ENCODE measurements at places on chromosomes 6 and 20. TPM values are rescaled to one million over a fixed set of nuclear protein-coding genes. Genes with fewer than 3 reads are reported as not detected.

The OR11A1 gene
- total RNA-seq, result not detected

The DDO gene
- 3.8 TPM for total RNA-seq

The SLCO4A1 gene
- total RNA-seq, result 1.6 TPM

The YWHAB gene
- total RNA-seq, result 45.0 TPM

The SLC22A3 gene
- 0.40 TPM for total RNA-seq

The KIFC1 gene
- total RNA-seq, result 0.14 TPM

Data from pancreas (tissue), 10 donors.